ENCODE measurements at places on chromosomes 12 and 14.

GRCh38 chr12:53064613-53065436 is 14.4 kb downstream of the SPRYD3 start:
- no peak for DNase-seq

GRCh38 chr12:56476972-56477432 is 8.6 kb downstream of the SPRYD4 start:
- DNase-seq: no peak

- no peak for DNase-seq
Measured at GRCh38 chr14:72613975-72614319, 280.0 kb downstream of the DPF3 start.

- DNase-seq: no peak
Measured at GRCh38 chr14:95056476-95056875, 100.9 kb downstream of the DICER1 start.

DNA sequence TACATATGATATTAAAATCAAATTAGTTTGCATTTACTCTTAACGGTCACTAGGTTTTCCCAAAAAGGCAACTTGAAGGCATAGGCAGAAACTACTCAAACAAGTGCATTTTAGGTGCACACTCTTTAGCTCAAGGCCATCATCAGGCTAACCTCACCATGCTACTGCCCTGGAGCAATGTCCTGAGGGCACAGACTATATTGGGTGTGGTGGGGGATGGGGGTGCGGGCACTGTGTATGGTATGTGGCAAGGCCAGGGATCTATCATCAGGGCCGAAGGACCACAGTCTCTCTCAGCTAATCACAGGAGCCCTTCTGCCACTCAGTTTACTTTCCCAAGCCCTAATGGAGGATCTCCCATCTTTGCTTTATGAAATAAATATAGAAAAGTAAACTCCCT is 51.9 kb downstream of the SH2B3 start:
- DNase-seq: no peak
